MG63 (cell line): ENCODE measurements at places on chromosomes 4 and X.
A peak's percentile ranks its signal among the peaks of the same experiment; 100 is the strongest.

DNA sequence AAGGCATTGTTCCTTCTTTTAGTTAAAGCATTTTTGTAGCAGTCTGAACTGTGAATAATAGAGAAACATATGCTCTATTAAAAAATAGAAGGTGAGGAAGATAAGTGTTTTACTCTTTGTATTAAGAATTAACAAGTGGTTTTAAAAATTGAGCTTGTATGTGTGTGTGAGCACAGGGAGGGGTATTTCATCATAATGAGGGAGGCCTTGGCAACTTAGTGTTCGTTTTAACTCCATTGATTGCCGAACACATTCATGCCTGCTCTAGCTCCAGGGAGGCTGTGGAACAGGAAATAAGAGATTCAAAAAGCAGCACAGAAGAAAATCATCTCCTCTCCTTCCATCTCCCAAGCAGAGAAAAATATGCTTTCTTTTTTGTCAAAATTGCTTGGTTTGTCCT, 14.8 kb downstream of the SHROOM3 start:
- no peak for DNase-seq

DNA sequence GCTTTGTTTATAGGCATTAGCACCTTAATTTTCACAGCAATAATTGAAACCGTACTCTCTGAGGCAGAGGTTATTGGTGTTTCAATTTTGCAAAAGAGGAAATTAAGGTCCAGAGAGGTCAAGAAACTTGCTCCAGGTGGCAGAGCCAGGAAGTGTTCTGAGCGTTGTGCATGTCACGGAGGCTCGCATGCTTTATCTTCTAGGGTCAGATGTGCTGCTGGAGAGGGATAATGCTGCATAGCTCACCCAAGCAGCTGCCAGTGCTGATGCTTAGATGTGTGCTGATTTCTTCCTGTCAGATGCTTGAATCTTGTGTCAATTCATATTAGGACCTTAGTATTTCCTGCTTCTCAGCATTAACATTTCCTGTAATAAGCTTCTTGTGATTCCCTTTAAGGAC, 13.0 kb upstream of the FGF5 start:
- no peak for DNase-seq

GRCh38 chrX:139113708-139114107, 402.2 kb upstream of the FGF13 start:
- DNase-seq, result peak; percentile 16

DNA sequence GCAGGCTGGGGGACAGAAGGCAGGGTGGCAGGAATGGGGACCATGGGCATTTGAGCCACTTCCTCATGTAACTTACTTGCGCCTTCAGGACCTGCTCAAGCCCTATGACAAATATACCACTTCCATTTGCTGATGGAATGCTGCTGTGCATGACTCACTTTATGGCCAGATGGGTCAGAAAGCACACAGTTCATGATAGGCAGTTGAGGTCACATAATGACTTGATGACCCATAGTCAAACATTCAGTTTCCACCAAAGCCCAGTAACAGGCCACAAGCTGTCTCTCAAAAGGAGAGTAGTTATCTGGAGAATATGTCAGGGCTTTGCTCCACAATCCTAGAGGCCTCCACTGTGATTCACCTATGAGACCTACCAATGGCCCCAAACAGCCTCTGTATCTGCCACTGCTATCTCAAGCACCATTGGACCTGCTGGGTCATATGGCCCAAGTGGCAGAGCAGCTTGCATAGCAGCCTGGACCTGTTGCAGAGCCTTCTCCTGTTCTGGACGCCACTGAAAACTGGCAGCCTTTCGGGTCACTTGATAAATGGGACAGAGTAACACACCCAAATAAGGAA, 5.3 kb upstream of the PAPSS1 start:
- DNase-seq, result peak; percentile 13

DNA sequence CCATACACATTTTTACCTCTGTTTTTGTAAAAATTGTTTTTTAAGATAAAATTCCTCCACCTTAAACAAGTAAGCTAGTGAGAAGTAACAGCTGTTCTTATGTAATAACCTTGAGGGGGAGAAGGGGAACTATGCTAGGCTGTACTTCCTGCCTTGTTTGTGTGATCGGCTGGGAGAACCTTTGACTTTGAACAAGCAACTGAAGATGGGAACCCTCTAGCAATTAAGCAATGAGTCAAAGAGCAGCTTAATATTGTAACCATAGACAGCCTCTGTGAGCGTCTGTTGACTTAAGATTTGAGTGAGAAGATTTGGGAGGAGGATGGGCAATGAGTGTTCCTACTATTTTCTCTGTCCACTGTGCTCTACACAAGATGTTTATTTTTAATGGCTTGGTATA, 135.1 kb downstream of the SCLT1 start:
- DNase-seq, result no peak

DNA sequence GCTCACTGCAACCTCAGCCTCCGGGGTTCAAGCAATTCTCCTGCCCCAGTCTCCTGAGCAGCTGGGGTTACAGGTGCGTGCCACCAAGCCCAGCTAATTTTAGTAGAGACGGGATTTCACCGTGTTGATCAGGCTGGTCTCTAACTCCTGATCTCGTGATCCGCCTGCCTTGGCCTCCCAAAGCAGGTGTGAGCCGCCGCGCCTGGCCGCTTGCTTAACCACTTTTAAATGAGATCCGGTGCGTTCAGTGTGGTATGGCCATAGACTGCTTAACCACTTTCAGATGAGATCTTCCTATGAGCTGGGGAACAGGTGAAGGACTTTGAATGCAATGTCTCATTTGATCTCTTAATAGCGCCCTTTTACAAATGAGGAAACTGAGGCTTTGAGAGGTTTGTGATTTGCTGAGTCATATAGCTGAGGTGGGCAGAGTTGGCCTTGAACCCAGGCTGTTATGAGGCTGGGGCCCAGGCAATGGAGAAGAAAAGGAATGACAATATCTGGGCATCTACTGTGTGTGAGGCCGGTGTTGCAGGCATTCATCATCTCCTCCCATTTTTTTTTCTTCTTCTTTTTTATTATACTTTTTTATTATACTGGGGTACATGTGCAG, 41.9 kb upstream of the NSG1 start:
- no peak for DNase-seq

GRCh38 chr4:181956512-181956911, 286.7 kb upstream of the TENM3 start:
- DNase-seq, result no peak

DNA sequence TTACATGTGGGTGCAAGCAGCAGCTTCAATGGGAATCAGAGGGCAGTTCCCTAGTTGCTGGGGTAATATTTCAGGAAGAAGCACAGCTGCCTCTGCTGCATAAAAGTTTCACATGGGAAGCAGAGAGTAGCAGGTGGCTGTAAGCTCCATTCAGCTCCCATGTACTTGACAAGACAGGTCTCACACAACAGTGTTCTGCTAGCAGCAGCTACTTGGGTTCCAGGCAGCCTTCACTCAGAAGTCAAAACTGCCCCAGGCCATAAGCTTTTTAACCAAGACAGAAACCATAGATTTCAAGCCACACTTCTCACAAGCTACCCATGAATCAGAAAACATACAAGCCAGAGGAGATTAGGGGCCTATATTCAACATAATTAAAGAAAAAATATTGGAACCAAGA, 41.4 kb upstream of the SPIN2A start:
- DNase-seq, result no peak

GRCh38 chrX:9569876-9570301, 105.0 kb downstream of the TBL1X start:
- peak; percentile 85 for DNase-seq

- no peak for DNase-seq
These were observed 46.7 kb upstream of the IL2 start for GRCh38 chr4:122503214-122503613.

DNA sequence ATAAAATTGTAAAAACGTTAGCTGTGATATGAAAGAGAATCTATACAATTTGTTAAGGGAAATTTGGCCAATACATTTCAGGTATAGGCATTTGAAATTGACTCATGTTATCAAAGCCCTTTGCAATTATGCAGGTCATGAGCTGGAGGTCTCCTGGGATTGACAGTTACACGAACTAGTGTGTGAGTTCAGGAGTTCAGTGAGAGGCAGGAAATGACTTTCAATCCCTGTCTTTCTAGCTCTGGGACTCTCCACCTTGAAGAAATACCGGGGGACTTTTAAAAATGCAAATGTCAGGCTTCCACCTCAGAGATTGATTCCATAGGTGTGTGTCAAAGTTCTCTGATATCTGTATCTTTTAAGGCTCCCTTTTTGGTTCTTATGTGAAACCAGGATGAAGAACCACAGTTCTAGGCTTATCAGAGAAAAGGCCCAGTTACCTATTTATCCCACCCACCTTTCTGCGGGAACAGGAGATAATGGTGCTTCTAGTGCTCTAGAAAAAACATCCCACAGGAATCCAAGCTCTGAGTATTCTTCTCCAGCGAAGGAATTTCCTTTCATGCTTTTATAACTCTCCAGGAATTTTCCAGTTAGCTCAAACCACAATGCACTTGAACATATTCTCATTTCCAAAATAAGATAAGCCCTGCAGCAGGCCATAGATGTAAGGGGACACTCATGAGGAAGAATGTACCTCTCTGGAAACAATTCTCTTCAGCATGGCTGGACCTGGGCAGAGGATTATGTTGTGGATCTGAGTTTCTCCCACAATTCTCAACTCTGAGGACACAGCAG, 501.0 kb downstream of the IDS start:
- DNase-seq, result no peak

- no peak for DNase-seq
These were observed 204.7 kb downstream of the TLL1 start for GRCh38 chr4:166077782-166078181.

DNA sequence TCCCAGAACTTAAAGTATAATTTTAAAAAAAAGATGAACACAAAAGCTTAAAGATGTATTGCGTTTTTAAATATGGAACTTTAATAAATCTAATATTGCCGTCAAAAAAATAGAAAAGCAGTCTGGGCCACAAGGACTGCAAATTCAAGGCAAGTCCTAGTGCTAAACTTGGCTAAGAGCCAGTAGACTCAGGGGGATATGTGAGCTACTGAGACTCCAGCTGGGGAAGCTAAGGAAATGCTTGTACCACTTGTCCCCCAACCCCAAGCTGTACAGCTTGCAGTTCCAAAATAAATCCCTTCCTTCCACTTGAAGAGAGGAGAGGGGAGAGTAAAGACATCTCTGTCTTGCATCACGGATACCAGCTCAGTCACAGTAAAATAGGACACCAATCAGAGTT, 290.8 kb upstream of the FGF13 start:
- DNase-seq, result no peak

- DNase-seq, result no peak
These were observed 511 bp downstream of the GABRB1 start for GRCh38 chr4:47031751-47032404.

DNA sequence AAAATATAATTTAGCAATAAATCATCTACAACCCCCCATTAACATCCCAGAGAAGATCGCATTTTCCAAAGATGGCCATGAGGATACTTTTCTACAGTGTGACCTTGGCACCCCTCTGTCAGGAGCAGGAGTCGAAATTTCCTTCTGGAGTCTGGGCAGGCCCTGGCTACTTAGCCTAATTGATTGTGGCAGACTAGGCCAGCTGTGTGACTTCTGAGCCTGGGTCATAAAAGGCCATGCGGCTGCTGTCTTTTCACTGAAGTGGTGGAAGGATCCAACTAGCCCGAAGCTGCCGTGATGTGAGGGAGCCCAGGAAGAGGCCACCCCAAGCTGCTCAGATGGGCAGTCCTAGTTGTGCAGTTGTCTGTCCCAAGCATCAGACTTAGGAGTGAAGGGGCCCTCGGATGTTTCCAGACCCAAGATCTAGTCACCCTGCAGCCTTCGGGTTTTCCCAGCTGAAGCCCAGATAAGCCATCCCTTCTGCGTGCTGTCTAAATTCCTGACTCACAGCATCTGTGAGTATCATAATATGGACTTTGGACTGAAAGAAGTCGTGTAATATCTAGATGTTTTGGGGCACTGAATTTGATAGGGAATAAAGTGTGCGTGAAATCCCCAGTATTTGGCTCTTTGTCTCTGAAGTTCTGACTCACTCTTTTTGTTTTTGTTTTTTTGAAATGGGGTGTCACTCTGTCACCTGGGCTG, 21.0 kb downstream of the PDK3 start:
- no peak for DNase-seq

GRCh38 chr4:135548711-135549110, 1347.1 kb upstream of the PABPC4L start:
- no peak for DNase-seq

DNA sequence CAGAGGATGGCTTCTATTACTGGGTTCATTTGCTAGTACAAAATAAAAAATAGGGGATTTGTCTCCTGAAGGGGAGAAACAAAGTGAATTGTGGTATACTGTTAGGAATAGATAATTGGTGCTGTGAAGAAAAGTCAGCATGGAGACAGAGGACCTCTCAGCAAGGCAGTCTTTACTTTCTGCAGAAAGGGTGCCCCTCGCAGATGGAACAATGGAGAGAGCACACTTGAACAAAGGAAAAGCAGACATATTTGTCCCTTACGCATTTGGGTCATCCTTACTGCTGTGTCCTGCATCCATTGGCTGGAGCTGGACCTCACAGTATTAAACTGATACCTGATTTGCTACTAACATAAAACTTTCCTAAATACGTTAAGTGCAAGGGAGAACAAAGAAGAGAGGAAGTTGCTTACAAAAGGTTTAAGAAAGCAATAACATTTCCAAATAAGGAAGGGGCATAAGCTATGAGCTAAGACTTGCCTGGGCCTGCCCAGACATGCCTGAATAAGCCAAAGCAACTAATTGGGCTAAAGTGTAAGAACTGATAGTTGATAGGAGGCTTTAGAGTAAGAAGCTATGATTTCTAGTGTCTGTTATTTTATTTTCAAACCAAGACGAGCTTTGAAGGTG, 83.8 kb downstream of the CCKAR start:
- peak; percentile 13 for DNase-seq

DNA sequence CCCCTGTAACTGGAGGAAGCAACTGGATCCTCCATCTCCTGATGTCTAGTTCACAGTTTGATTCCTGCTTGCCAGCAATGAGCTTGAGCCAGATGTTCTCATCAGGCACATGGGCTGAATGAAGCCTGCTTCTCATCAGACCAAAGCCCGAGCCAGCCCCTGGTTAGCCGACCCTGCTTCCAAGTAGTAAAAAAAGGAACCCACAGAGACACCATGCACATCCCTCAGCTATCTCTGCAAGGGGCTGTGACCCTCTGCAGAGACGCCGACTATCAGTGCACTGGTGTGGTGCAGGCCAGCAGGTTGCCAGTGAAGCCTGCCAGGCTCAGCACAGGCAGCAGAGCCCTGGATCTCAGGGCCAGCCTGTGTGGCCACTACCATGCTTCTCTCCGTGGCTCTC, 2.8 kb downstream of the DCTD start:
- no peak for DNase-seq

DNA sequence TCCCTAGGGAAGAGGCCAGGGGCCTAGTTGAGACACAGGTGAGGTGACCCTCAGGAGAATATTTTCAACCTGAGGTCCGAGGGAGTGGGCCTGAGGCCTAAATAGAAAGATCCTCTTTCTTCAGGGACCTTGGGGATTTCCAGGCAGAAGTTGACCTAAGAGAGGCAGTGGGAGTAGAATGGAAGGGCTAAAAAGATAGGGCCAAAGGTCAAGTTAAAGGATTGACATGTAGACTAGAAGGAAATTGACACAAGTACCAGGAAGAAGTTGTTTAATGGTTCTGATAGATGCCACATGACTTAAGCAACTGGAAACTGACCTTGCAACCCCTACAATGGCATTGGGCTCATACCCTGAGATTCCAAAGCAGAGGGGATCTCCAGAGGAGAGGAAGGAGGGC, 76.9 kb downstream of the SHROOM3 start:
- DNase-seq, result no peak
